ENCODE measurements at places on chromosomes 3 and 15.

GRCh38 chr15:99631255-99631654 is 65.5 kb downstream of the MEF2A start:
- DNase-seq: no peak

- no peak for DNase-seq
These were observed 32.4 kb downstream of the FAM43A start for GRCh38 chr3:194718079-194718478.

DNA sequence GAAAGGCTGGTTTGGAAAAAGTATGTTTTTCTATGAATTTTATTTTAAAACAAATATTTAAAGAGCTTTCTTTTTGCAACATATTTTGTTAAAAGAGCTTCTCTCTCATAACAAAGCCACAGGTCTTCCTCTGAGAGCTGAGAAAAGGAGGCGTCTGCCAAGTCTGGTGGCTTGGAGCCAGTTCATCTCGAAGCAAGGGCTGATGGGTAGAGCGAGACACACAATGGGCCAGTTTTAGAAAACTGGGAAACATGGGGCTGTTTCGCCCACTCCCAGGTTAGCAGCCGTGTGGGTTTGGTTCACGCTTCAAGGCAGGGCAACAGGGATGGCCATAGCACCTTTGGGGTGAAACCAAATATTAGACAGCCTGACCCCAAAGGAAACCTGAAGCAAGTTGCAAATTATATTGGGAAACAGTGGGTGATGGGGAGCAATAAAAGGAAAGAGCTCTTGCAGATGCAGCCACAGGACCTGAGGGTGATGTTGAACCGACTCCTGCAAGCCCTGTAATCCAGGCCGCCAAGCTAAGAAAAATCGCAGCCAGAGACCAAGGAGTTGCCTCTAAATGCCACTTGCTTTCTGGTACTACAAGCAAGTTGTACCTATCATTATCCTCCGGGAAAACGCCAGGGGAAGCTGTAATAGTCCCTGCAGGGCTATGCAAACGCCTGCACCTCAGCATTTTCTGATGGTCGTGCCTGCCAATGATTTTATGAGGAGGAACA is 88.4 kb upstream of the GALNT15 start:
- DNase-seq: no peak

DNA sequence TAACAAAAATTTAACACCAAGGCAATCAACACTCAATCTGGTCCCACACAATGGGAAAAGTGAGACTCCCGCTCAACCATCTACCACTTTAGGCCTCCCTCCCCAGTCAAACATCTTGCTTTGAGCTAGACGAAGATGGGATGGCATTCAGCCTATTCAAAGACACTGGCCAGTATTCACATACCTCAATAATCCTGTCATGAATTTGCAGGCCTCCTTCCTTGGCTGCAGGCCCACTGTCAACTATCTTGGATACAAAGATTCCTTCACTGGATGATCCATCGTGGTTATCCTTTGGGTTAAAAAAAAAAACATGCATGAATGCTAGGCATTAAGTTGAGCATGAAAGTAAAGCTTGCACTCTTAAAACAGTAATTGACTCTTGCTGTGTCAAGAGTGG is 22.6 kb downstream of the PDZRN3 start:
- DNase-seq: no peak

DNA sequence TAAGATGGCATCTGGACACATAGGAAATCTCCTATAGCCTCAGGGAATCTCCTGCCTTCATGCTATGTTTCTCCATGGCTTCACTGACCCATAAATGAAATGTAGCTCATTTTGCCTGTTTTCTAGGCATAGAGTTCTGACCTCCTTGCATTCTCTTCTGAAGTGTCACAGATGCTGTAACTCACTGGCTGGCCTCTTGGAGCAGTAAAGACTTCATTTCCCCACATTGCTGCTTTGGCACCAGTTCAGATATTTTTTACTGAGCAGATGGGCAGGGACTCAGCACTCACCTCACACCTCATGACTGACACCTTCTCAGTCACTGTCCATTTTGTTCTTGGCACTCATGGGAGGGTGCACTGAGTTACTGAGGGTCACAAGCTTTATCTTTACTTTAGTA is 286.7 kb upstream of the TGFBR2 start:
- DNase-seq: no peak

DNA sequence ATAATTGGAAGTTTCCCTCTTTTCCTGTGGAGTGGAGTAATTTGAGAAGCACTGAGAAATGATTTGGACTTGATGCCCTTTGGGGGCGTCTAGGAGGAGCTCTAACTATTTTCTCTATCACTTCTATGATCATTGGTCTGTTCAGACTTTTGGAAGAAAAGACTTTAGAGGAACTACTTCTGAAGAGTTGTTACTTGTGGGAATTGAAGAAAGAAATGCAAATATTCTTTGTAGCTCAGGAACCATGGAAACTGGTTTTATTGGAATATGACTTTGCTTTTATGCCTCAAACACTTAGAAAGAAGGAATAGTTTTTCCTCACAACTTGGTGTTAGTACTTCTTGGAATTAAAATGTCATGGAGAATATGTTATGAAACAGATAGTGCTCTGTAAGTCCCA is 122.0 kb upstream of the ALDH1A3 start:
- no peak for DNase-seq

- no peak for DNase-seq
These were observed 900.3 kb upstream of the ROBO1 start for GRCh38 chr3:80668100-80668499.

GRCh38 chr3:37542772-37543449 is 318.8 kb upstream of the CTDSPL start:
- DNase-seq: no peak

- DNase-seq: no peak
These were observed 88.2 kb downstream of the IGSF11 start for GRCh38 chr3:118946449-118946848.

- no peak for DNase-seq
These were observed 35.6 kb upstream of the GPR160 start for GRCh38 chr3:170002231-170002630.

- DNase-seq: no peak
These were observed 124.8 kb downstream of the MYLK start for GRCh38 chr3:123759311-123759710.
